NCI-H1436 (cell line): ENCODE measurements at places on chromosomes 12 and 14.

DNA sequence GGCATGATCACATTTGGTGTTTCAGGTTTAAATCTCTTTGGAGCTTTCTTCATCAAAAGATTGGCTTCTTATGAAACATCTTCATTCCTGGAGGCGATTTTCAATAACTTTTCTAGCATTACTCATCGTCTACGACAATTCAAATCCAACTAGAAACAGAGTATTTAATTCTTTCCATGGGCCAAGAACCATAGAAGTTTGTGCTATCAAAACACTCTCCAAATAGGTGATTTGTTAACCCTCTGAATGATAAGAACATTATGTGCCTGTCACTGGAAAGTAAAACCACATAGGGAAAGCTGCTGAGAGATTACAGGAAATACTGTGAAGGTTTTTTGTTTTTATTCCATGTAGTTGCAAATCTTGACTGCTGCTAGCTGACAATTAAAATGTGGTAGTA, 6.9 kb upstream of the DCN start:
- DNase-seq: no peak

GRCh38 chr12:64551676-64552075, 58.6 kb upstream of the RASSF3 start:
- no peak for DNase-seq

DNA sequence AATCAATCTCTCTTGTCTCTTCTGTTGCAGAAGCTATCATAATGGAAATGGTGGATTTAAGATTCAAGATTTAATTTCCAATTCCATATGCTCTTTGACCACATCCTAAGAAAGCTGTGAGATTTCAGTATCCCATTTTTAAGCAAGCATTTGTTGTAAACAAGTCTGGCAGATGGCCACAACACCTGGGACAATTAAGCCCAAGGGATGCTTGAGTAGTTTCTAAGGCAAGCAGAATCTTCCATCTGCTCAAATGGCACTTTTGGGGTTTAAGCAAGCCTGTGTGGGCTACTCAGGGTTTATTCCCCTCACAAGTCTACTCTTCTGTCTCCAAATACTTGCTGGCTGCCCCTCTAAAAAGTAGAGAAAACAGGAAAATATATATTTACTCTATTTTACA, 304.7 kb upstream of the SYT1 start:
- DNase-seq: no peak

- no peak for DNase-seq
Measured at GRCh38 chr14:66403183-66403582, 83.0 kb upstream of the CCDC196 start.

DNA sequence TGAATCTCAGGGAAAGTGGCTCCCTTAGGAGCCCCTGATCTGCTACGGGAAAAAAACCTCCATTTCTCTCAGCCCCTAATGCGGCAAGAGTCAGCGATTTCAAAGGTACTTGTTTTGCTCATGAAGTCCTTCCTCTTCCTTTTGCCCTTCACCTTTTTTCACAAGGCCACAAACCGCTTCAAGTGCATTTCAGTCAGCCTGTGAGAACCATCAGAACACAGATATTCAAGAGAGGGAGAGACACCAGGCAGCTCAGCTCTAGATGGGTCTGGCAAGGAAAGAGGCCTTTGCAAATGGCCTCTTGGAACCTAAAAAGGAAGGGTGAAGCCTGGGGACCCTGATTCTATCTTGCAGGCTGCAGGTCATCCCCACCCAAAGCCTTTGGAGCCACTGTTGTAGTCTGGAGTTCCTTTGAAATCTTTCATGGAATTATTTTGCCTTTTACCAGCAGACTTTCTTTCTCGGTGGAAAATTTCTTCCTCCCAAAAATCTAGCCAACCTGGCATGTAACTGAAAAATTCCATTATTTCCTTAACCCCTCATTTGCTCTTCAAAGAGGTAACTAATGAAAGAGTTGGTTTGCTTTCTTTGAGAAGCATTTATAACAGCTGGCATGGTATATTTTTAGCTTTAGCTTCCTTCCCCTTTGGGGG, 145.0 kb downstream of the SAMD4A start:
- no peak for DNase-seq

DNA sequence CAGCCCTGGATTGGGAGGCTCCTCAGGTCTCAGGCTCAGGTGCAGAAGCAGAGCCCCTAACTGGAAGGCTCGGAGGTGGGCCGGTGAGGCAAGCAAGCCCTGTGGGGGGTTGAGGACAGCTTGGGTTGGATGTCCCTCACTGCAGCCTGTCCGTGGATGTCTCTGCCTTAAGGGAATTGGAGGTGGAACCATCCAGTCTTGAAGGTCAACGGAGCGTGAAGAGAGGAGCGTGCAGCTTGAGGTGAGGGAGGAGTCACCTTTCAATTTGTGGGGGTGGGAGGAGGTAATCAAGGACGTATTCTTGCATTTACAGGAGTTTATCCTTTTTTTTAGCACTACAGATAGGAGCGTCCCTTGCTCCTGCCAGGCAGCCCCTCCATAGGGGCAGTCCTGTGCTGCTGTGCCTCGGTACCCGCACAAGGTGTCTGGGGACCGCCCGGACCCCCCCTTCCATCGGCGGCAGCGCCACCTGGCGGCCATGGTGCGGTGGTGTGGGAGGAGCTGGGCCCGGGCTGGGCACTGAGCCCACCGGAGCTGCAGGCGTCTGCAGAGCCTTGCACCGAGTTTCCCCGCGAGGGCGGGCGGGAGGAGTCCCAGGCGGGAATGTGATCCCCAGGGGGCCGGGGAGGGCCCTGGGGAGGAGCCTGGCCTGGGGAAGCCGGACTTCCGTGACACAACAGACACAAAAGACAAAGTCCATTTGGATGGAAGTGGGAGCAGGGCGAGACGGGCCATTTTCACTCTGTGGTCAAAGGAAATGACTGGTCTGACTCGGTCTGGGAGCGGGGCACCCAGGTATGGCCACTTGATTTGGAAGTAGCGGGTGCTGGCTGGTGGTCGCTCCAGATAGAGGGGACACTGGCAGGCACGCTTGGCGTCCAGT, 864 bp downstream of the DNAJC22 start:
- peak; percentile 59 for DNase-seq

- peak; percentile 3 for DNase-seq
Measured at GRCh38 chr14:60211153-60211552, 37.9 kb upstream of the PPM1A start.

- DNase-seq: no peak
Measured at GRCh38 chr12:51827925-51828818, 20.3 kb downstream of the FIGNL2 start.

DNA sequence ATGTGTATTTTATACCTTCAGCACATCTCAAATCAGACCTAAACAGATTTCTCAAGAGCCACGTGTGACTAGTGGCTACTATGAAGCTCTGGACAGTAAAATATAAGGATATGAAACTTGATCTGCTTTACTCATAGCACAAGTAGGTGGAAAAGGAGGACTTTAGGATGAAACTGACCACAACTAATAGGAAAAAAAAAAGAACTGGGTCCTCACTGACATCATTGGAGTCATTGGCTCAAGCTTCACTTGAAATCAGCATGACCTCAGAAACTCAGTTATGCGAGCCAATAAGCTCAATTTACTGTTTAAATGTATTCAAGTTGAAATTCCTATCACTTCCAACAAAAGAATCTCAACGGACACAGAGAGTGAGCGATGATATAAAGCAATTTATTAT, 34.1 kb upstream of the CIT start:
- DNase-seq: no peak

DNA sequence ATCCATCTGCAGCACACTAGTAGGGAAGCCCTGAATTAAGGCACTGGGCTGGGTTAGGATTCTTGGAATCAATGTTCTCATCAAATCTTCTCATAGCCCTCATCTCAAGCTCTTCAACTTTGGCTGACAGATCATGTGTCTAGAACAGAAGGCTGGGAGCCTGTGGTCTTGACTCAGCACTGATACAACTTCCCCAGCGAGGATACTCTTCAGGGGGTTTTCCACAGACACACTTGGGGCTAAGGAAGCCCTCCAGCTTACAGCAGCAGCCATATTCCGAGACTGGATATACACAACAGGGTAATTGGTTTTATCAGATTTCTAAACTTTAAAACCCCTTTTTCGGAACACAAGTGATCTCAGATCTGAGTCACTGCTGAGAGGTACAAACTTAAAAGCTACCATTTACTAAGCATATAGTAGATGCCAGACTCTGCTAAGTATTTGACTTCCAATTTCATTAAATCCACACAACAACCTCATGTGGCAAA, 3.5 kb downstream of the FMNL3 start:
- no peak for DNase-seq
